ENCODE measurements at places on chromosomes 6 and 20. TPM values are rescaled to one million over a fixed set of nuclear protein-coding genes. Genes with fewer than 3 reads are reported as not detected.

LRRN4 gene
- not detected for total RNA-seq

HLA-DPB1 gene
- not detected for total RNA-seq

TOMM6 gene
- total RNA-seq, result 321 TPM

CDSN gene
- 0.06 TPM for total RNA-seq

ZBTB12 gene
- total RNA-seq, result 3.9 TPM

HINT3 gene
- 5.2 TPM for total RNA-seq

VSX1 gene
- total RNA-seq, result 1.3 TPM

VARS1 gene
- total RNA-seq, result 58.5 TPM

HUS1B gene
- total RNA-seq, result 0.12 TPM

ALDH5A1 gene
- 6.7 TPM for total RNA-seq

MAPK13 gene
- 0.48 TPM for total RNA-seq

ARFGEF3 gene
- 0.63 TPM for total RNA-seq

FOXS1 gene
- total RNA-seq, result 0.25 TPM

BPI gene
- total RNA-seq, result not detected

TAAR5 gene
- not detected for total RNA-seq

HAO1 gene
- not detected for total RNA-seq

CST7 gene
- not detected for total RNA-seq

SCUBE3 gene
- total RNA-seq, result 0.05 TPM

CTAGE9 gene
- total RNA-seq, result not detected

RIPPLY2 gene
- total RNA-seq, result 0.46 TPM

HTR1E gene
- not detected for total RNA-seq

RNF39 gene
- not detected for total RNA-seq

GJA1 gene
- 65.5 TPM for total RNA-seq

PGC gene
- 0.14 TPM for total RNA-seq
